ENCODE measurements at places on chromosomes 5 and 9.
A peak's percentile ranks its signal among the peaks of the same experiment; 100 is the strongest.

GRCh38 chr5:132465059-132465707 lies 25.4 kb downstream of the IRF1 start:
- DNase-seq = no peak

DNA sequence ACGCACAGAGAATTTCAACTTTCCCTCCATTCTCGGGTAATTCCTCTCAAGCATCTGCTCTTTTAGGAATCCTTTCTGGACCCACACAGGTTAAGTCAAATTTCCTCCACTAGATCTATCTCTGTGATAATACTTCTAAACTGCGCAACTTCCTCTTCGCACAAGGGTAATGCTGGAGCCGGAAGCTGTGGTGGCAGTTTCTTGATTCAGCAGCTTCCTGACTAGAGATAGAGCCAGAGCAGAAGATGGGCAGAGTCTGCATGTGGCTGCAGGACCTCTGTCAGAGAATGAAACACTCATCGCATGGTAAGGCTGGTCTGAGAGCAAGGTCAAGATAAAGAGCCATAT lies 11.1 kb upstream of the CDC42SE2 start:
- no peak for DNase-seq

GRCh38 chr9:5554254-5554653 lies 43.9 kb downstream of the PDCD1LG2 start:
- no peak for DNase-seq

GRCh38 chr5:167208911-167209310 lies 1082.5 kb upstream of the WWC1 start:
- DNase-seq = no peak

DNA sequence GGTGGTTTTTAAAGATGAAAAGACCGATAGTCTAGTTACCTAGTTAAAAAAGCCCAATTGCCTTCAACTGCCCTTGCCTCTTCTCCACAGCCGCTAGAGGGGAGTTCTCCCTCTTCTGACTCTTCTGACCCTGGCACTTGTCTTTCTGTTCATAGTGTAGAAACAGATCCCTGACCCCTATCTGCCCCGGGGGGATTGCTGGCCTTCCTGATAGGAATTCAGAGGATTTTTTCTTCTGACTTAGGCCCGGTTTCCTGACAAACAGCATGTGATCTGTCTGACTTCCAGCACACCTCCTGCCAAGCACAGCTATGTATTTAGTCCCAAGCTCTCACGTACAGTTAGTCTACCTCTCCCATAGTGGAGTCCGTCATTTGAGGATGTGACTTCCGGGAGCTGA lies 5.0 kb upstream of the TMEM268 start:
- DNase-seq = no peak

DNA sequence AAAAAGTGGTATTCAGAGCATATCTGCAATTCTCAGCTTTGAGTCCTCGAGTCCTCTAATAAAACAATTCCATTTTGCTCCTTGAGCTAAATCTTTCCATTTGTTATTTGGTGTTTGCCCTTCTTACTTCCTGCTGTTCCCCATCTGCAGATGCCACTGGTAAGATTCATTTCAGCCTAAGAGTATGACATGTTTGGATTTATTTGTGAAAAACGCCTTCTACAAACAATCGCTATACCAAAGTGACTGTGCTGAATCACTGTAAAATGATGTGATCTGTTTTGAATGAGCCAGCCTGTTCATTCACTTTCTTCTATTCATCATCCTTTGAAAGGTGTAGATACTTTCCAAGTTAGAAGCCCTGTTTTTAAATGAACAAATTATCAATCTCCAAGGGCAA lies 27.7 kb downstream of the KCTD16 start:
- DNase-seq = no peak

GRCh38 chr5:178417391-178417811 lies 172.8 kb downstream of the COL23A1 start:
- no peak for DNase-seq

DNA sequence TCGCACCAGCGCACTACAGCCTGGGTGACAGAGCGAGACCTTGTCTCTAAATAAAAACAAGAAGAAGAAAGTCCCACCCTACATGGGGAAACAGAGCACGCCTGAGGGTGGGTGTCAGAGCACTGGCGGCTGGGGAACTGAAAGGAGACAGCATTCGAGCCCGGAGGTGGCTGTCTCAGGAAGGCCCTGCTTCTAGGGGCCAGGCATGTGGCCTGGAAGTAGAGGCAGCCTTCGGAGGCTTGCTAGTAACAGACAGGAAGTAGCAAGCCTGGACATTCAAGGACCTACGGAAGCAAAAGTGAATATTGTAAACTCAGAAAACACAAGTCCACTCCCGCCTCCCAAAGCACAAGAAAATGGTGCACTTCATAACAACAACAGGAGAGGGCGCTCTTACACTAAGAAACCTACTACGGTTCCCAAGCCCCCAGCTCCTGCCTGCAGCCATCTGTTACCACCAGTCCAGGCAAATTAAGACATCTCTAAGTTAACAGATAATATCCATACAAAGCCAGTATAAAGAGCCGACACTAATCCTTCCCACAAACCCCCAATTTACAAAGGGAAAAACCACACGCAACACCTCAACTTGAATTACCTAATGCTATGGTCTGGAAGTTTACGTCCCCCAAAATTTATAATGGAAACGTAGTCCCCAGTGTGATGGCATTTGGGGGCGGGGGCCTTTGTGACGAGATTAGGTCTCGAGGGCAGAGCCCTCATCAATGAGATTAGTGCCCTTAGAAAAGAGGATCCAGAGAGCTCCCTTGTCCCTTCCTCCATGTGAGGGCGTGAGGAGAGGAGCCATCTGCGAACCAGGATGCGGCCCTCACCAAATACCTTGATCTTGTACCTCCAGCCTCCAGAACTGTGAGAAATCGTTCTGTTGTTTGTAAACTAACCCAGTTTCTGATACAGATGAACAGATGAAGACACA lies 7.7 kb downstream of the RASGEF1C start:
- peak; percentile 63 for DNase-seq

DNA sequence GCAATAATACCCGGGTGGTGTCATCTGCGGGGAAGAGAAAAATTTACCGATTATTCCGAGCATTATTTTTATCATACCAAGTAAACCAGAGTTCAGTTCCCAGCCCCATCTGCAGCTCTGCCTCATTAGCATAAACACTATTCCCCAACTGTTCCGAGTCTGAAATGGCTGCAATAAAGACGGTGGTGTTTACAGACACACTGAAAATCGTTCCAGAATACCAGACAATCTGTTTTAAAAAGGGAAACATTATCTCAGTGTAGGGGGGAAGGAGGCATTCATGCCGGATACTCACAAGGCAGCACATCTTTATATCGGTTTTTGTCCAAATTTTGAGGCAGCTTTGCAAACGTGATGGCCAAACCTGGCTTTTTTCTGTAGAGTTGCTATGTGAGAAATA lies 70.3 kb upstream of the EPB41L4B start:
- no peak for DNase-seq

DNA sequence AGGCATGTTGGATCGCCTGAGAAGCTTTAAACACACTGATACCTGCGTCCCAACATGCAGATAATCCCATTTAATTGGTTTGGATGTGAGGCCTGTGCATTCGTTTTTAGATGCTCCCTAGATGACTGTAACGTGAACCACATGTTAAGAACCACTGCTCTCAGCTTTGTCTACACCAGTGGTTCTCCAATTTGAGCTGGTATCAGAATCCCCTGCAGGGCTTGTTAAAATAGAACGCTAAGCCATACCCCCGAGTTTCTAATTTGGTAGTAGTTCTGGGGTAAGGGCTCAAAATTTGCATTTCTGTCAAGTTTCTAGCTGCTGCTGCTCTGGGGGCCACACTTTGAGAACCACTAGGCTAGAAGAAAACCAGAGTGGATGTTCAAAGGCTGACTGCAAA lies 74.7 kb downstream of the S1PR3 start:
- no peak for DNase-seq

DNA sequence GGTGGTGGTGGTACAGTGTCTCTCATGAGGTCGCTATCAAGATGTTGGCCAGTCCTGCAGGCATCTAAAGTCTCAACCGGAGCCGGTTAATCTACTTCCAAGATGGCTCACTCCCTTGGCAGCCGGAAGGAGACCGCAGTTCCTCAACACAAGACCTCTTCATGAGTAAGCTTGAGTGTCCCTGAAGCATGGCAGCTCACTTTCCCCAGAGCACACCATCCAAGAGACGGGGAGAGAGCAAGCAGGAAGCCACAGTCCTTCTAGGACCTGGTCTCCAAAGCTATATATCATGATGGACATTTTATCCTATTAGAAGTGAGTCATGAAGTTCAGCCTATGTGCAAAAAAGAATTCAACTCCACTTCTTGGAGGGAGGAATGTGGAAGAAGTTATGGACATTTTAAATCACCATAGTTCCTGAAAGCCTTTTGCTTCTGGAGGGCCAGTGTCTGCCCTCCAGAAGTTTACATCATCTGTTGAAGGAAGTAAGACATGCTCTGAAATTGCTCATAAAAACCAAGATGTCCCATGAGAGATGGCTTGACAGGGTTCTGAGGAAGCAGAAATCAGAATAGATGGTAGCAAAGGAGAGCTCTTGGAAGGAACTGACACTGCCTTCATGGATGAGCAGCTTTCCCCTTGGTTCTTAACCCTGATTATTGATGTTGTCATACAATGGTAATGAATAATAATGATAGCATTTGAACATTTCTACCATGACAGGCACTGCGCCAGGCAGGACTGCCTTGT lies 21.3 kb downstream of the GALNT10 start:
- no peak for DNase-seq

- DNase-seq = no peak
Measured at GRCh38 chr5:160349249-160349934, 21.0 kb downstream of the C1QTNF2 start.

DNA sequence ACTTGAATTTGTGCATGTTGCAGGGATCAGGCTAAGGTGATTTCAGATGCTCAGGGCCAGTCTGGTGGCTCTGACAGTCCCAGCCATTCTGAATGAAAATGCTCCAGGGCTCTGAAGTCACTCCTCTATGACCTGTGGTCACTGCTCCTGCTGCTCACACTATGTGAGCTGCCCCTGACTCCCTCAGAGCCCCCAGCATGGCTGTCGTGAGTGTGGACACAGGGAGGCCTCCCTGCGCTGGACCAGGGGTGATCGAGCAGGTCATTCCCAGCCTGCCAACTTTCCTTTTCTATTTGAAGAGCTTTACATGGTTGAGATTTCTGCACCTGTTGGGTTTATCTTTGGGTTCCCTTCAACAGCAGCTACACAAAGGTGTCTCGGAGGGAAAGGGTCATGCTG lies 74.5 kb downstream of the WNK2 start:
- DNase-seq = no peak

- DNase-seq = peak; percentile 23
Measured at GRCh38 chr9:114805670-114806525, at the start of gene TNFSF15. Gene TNFSF15, minus strand, starts transcription at chr9:114806039. Its CDS starts 27 bp downstream, at chr9:114806012.

DNA sequence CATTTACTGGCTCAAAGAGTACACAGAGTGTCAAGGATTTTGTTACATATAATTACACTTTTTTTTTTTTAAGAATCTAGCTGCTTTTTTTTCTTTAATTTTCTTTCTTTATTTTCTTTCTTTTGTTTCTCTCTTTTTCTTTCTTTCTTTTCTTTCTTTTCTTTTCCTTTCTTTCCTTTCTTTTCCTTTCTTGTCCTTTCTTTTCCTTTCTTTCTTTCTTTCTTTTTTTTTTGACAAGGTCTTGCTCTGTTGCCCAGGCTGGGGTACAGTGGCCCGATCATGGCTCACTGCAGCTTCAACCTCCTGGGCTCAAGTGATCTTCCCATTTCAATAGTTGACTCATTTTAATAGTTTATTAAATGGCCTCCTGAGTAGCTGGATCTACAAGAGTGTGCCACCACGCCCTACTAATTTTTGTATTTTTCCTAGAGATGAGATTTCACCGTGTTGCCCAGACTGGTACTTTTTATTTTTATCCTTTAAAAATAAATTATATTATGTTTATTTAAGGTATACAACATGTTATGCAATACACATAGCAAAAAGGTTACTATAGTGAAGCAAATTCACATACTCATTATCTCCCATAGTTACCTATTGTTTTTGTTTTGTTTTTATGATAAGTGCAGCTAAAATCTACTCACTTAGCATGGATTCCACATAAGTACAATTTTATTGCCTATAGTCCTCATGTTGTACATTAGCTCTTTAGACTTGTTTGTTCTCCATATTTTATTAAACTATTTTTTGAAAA lies 381.5 kb upstream of the KLF4 start:
- DNase-seq = no peak

DNA sequence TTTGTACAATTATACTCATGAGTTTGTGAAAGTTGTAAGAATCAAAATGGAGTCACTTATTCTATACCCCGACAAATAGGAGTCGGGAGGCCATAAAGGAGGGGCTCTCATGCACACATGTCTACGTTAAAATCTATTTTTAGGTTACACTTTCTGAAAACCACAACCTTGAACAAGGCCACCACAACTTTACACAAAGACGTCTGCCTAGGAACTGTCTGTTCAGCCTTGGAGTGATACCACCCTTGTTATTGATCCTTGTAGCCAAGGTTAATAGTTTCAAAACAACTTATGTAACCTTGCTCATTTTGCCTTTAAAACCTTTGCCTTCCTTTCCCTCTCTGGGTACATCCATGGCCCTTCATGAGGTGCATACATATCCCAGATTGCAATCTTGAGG lies 4.1 kb upstream of the NDFIP1 start:
- DNase-seq = no peak

DNA sequence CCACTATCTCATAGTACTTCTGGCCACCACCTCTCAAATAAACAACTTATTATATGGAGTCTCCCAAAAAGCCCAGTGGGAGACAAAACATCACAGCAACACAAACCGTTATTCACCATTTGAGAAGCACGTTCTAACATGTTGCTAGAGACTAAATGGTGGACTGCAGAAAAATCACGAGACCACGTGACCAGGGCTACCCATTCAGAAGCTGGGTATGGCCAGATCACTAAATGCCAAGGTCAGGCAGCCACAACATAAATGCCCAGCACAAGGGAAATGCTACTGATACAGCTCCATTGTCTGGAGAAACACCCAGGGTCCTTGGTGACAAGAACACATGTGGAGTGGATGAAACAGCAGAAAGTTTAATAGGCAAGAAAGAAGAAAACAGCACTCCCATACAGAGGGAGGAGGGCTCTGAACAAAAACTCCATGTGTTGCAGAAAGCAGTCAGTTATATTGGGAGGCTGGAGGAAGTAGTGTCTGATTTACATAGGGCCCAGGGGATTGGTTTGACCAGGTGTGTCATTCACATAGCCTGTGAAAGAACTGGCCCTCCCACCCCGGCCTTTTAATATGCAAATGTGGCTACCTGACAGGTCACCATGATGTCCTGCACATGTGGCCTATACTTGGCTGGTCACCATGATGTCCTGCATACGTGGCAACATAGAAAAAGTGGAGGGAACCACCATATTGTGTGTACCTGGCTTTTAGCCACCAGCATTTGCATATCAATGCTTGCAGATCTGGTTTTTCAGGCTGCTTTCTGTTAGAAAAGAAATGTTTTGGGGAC lies 97.2 kb downstream of the TRIM36 start:
- DNase-seq = no peak
